ENCODE measurements at places on chromosomes 2 and 18. TPM values are rescaled to one million over a fixed set of nuclear protein-coding genes. Genes with fewer than 3 reads are reported as not detected.
A peak's percentile ranks its signal among the peaks of the same experiment; 100 is the strongest.

ARHGAP28 gene
- 161 TPM for total RNA-seq

- H3K27ac ChIP-seq, result no peak overlapping the region
- no peak for DNase-seq
- no peaks in the 10 kb centered on the region for H3K27me3 ChIP-seq
Observed at GRCh38 chr2:135745545-135745944, 3.9 kb downstream of the UBXN4 start.

CROCC2 gene
- 0.32 TPM for total RNA-seq

- H3K36me3 ChIP-seq, result no peaks in the 10 kb centered on the region
- H3K27me3 ChIP-seq, result peaks cover 4% of the 10 kb centered on the region
Observed at GRCh38 chr2:149038442-149039212, at the start of gene LYPD6B. Gene LYPD6B (plus strand): TSS chr2:149038699. CDS start chr2:149130949, 92,250 bp downstream.

GRCh38 chr2:182554950-182555349, 128.1 kb upstream of the PDE1A start:
- peaks cover 3% of the 10 kb centered on the region for H3K36me3 ChIP-seq
- H3K27me3 ChIP-seq, result no peaks in the 10 kb centered on the region
- H3K4me3 ChIP-seq, result no peak overlapping the region
- H3K4me1 ChIP-seq, result no peaks in the 10 kb centered on the region
- no peak for DNase-seq
- no peak overlapping the region for H3K27ac ChIP-seq

UGT1A8 gene
- not detected for total RNA-seq

GKN2 gene
- not detected for total RNA-seq

DNA sequence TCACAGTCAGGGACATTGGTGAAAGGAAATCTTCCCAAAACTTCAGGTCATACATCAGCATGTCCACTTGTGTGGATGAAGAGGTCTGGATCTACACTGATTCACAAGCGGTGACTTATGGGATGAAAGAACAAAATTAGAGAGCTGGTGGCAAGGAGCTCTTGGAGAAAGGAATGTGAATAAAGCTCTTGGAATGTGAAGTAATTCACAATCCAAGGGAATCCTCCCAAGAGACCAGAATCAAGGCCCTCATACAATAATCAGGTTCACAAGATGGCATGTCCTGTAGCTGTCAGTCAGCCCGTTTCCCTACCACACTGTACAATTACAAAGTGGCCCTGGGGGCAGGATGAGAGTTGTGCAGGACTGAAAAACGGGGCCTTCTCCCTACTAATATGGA, 96.2 kb downstream of the MRPS9 start:
- DNase-seq, result no peak
- no peaks in the 10 kb centered on the region for H3K36me3 ChIP-seq
- peaks cover 33% of the 10 kb centered on the region for H3K27me3 ChIP-seq
- H3K4me3 ChIP-seq, result no peak overlapping the region

- peaks cover 14% of the 10 kb centered on the region for H3K4me1 ChIP-seq
- no peak overlapping the region for H3K4me3 ChIP-seq
- H3K27me3 ChIP-seq, result no peaks in the 10 kb centered on the region
- no peaks in the 10 kb centered on the region for H3K36me3 ChIP-seq
- DNase-seq, result no peak
Observed at GRCh38 chr18:47986620-47987387, 56.3 kb upstream of the SMAD2 start.

- H3K27ac ChIP-seq, result no peak overlapping the region
- DNase-seq, result no peak
- H3K4me3 ChIP-seq, result no peak overlapping the region
- H3K27me3 ChIP-seq, result peaks cover 1% of the 10 kb centered on the region
Observed at GRCh38 chr18:8468921-8469335, 140.3 kb upstream of the RAB12 start.

- H3K4me1 ChIP-seq, result peaks cover 63% of the 10 kb centered on the region
- H3K27me3 ChIP-seq, result no peaks in the 10 kb centered on the region
- no peaks in the 10 kb centered on the region for H3K36me3 ChIP-seq
- H3K27ac ChIP-seq, result peak overlapping the region; percentile 97
- no peak overlapping the region for H3K4me3 ChIP-seq
- peak; percentile 53 for DNase-seq
Observed at GRCh38 chr2:43110442-43110871, 115.9 kb downstream of the ZFP36L2 start.

C2orf78 gene
- not detected for total RNA-seq

Measured in mesothelial cell of epicardium (in vitro differentiated cells).